Activated CD4-positive, alpha-beta T cell treated with anti-CD3 and anti-CD28 coated beads, Interleukin-2, amount 50 U/mL, for 4 hours (primary cell): ENCODE measurements at places on chromosomes 5 and 9.

GRCh38 chr5:18314192-18314778 lies 680.0 kb downstream of the TAF11L14 start:
- DNase-seq: no peak

DNA sequence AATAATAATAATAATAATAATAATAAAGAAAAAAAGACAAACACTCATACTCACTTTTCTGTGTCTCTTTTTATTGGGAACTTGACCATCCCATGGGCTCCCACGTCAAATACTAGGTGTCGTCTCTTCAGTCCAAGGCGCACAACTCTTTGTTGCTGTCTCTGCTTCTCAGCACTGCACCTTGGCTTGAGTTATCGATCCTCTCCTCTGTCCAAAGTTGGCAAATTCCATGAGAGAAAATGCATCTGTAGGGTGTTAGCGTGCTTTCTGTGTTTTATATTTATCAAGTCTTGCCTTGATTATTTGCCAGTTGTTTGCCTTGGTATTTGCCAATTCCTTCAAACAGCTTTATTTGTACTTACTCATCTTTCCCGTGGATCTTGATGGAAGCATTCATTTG lies 653.7 kb downstream of the CDH18 start:
- DNase-seq: no peak

DNA sequence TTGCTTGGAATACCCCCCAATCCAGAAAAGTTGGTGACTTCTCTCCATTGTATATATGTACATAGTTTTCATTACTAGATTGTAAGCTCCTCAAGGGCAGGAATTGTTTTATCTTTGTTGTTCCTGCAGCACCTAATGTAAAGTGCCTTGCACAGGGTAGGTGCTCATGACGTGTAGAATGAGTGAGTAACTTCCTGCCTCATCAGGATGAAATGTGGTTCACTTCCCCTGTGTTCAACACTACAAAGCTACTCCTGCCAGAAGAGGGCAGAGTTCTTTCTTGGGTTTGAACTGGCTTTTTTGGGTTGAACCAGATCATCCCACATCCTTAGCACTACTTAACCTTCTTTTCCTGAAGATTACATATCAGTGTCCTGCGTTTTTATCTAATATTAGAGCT lies 23.9 kb downstream of the GTF3C4 start:
- no peak for DNase-seq

- DNase-seq: no peak
These were observed 1166.5 kb upstream of the CDH18 start for GRCh38 chr5:21154526-21154925.

DNA sequence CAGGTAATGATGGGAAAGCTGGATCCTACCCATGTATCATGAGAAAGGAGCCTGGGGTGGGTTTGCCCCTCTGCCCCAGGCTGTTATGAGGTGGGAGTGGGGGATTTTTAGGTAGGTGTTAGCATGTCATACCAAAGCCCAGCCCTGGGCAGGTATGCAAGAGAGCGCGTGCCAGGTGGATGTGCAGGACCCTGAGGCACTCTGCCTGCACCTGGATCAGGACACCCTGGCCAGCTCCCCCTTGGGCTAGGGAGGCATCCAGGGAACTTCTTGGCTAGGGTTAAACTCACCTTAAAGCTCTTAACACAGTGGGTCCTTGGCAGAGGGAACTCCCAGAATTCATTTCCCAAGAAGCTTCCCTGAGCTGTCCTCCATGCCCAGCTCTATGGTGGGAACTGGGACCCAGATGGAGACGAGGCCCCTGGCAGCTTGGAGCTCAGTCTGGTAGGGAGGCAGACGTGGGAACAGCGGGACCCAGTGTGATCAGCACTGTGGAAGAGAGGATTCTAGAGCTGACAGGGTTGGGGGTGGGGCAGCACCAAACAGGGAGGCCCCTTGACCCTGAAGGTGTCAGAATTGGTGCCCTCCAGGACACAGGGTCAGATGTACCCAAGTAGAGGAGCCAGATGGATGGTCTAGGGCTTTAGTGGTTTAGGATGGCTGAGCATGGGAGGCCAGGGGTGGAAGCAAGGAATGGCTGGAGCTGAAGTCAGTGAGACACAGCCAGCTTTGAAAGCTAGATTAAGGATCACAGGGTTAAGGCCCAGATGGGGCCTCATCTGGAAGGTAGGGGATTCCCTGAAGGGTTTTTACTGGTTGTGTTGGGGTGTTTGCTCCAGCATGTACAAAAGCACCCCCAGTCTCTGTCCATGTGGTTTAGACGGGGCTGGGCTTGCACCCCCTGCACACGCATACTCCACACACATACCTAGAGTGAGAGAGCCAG lies 2.2 kb upstream of the PRR7 start:
- DNase-seq: no peak

DNA sequence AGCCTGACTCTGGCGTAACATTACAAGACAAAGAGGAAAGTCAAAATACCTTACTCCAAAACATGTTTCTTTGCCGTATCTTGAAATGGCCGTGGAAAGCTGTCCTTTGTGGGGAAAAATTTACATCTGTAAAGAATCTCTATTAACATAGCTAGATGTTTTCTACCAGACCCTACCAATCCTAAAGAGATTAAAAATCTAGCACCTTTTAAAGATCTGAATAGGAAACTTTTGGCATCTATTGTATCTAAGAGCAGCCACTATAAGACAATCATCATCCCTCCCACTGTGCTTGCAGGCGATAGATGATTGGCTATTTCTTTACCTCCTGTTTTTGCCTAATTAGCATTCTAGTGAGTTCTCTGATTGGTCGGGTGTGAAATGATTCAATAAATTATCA lies 82.5 kb upstream of the SNCAIP start:
- DNase-seq: no peak

DNA sequence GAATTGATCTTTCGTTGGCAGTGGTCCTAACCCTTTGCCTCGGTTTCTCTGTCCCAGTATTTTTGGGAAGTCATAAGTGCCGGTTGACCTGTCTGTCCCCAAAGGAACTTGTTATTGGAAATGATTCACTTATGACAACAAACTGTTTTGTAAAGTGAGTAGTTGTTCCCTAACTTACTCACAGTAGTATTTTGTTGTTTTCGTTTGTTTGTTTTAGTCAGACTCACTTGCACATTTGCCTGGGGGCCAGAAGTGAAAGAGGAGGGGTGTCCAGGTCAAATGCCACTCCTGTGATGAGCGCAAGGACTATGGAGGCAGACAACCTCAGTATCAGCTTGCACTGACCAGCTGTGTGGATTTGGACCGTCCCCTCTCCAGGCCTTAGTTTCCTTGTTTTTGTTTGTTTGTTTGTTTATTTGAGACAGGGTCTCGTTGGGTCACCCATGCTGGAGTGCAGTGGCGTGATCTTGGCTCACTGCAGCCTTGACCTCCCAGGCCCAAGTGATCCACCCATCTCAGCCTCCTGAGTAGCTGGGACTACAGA lies 47.3 kb downstream of the ANKRD55 start:
- no peak for DNase-seq

DNA sequence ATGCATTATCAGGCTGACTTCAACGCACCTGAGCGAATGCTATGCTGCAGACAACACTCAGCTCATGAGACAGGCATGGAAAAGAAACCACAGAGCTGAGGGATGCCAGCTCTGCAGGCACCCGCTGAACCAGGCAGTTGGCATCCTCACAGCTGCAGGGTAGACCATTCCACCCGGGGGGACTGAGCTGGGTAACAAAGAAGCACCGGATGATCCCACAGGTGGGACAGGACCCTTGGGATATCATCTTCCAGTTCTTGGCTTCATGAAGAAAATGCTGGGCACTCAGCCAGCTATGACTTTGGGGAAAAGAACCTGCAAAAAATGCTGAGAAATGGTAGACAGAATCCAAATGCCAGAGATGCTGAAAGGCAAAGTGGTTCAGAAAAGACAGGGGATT lies 9.6 kb downstream of the EPB41L4B start:
- no peak for DNase-seq

DNA sequence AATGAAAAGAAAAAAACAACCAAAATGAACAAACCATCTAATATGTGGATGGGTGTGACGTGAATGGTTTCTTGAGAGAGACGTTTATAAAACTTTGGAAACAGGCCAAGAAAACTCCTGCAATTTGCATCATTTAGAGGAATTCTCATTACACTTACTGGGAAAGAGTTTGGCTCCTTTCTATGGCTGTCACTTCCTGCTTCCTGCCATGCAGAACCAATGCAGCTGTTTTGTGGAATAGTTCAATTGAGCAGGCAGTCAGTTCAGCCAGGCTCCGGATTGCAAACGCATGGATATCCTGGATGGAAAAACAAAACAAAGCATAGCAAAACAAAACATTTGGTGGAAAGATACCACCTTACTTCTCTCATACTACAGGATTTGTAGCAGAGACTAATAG lies 36.6 kb downstream of the FAM114A2 start:
- no peak for DNase-seq

DNA sequence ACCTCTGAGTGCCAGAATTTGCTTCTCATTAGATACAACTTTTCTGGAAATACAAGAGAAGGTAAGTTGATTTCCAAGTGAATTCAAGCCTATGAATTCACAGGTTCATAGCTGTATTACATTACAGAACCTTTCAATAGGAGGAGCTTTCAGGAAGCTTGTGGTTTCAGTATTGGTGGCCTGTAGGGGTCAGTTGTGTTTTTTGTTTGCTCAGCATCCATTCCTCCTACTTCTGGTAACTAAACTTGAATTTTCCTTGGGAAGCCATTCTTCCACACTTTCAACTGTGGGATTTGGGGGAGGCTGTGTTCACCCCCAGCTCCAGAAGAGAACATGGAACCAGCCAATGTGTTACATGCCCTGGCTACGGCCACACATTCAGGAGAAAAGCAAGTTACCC lies 5.6 kb upstream of the CYSTM1 start:
- DNase-seq: no peak

DNA sequence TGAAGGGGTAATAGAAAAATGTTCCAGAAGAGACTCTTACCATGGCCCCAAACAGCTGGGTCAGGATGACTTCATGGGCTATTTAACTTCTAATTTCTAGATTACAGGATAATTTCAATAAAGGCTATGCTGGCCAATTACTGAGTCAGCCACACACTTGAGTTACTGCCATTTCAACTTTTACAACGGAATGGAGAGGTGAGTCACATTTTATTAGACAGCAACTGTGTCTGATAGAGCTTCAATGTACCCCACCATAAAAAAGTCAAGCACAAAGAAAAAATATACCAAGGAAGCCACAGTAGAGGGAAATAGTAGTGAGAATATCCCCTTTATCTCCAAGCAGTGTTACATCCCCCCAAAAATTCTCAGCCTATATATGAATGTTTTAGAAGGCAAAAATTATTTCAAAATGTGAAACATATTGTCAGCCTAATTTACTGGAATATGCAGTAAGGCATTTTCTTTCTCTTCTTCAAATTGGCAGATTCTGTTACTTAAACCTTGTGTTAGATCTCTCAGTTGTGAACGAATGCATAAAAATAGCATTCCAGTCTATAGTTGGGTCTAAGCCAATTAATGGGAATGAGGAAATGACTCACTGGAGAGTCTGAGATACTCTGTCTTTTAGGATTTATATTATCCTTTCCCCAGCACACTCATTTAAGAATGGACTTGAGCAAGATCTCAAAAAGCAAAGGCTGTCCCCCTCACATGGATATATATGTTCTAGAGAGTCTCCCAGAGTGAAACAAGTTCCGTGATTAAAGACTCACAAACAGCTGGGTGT lies 47.1 kb upstream of the RAI14 start:
- DNase-seq: no peak
